Amniotic stem cell (primary cell): ENCODE measurements at places on chromosomes 11 and 22.
A peak's percentile ranks its signal among the peaks of the same experiment; 100 is the strongest.

DNA sequence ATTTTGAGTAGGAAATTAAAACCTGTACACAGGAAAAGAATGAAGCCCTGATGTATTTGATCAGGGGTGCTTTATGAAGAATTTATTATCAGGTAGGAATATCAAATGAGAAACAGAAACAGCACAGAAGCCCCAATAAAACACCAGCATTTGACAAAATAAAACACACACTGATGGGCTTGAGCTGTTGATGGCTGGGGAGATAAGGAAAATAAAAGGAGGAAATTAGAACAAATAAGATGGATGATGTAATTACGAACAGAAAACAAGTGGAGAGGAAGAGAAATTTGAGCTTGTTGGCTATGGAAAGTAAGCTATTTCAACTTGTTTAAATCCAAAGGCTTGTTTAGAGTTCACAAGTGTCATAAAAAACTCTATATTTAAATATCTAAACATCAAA is 213.7 kb downstream of the CADM1 start:
- no peak for DNase-seq

- DNase-seq, result no peak
Observed at GRCh38 chr22:48954781-48955311, 872.8 kb downstream of the BRD1 start.

DNA sequence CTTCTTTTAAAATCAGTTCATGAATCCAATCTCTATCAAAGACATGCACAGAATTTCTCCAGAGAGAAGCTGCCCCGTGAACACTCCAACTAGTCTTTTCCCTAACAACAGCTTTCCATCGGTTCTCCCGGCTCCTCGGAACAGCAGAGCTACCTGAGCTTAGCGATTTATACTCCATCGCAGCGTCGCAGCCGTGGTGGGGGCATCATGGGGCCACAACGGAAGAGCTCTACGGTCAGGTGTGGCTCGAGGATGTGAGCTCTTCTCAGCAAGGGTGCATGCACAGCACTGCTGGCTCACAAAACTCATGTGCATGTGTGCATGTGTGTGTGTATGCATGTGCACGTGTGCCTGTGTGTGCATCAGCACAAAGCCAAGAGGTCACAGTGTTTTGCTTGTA is 11.7 kb upstream of the MOB2 start:
- DNase-seq, result no peak

DNA sequence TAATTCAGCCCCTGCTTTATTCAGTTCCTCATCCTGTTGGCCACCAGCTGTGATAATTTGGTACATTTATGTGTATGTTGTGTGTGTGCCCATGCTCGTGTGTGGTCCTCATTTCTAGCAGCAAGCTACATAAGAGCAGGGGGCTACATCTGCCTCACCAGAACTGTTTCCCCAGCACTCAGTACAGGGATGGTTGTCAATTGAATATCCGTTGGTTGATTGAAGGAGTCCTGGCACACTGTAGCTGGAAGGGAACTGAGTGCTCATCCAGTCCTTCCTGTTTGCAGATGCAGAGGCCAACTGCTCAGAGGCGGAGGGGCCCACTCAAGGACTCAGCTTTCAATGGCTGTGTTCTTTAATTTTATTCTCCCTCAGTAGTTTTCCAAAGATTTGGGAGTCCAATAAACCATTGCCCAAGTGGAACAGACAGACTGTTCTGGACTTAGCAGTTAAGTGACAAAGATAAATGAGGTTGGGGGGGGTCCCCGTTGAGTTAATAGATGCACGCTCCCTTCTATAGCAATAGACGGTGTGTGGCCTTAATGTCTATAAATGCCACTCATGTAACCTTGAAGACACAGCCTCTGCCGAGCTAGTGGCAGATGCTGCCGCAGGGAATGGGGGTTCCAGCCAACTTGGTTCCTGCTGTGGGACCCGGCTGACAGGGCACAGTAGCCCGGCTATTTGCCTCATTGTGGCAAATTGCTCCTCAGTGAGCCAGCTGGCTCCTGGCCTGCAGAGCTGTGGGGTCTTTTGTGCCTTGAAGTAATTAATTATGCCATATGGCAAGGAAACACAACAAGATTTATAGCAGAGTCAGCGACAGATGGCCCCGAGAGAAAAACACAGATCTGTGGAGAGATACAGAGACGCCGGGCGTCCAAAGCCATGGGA is 71.4 kb upstream of the GRK3 start:
- DNase-seq, result no peak

GRCh38 chr22:20429254-20430100 is 8.1 kb downstream of the SCARF2 start:
- DNase-seq, result no peak

DNA sequence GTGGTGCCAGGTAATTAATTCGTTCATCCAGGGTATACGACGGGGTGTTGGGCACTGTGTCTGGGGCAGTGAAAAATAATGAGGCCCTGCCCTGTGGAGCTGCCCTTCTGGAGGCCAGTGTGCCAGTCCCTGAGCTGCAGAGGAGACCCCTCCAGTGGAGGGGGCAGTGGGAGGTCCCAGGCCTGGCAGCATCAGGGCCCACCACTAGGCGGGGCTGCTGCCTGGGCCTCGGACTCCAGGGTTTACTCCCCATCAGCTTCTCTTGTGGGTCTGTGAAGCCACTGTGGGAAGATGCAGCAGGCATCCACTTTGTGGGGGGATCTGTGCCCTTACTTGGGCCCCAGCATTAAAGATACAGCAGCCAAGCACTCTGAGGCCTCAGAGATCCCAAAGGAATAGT is 17.4 kb upstream of the TMPRSS6 start:
- DNase-seq, result no peak

DNA sequence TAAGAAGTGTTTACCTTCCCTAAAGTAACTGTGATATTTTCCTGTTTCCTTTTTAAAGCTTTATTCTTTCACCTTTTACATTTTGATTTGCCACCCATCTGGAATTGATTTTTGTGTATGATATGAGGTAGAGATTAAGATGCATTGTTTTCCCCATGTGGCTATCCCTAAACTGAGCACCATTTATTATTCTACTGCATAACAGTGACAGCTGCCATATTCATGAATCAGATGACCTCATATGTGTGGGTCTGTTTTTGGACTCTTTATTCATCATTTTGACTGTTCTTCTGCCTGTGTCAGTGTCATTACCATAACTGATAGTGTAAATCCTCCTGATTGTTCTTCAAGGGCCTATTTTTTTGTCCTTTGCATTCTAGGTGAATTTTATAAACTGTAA is 50.8 kb downstream of the HIPK3 start:
- no peak for DNase-seq

DNA sequence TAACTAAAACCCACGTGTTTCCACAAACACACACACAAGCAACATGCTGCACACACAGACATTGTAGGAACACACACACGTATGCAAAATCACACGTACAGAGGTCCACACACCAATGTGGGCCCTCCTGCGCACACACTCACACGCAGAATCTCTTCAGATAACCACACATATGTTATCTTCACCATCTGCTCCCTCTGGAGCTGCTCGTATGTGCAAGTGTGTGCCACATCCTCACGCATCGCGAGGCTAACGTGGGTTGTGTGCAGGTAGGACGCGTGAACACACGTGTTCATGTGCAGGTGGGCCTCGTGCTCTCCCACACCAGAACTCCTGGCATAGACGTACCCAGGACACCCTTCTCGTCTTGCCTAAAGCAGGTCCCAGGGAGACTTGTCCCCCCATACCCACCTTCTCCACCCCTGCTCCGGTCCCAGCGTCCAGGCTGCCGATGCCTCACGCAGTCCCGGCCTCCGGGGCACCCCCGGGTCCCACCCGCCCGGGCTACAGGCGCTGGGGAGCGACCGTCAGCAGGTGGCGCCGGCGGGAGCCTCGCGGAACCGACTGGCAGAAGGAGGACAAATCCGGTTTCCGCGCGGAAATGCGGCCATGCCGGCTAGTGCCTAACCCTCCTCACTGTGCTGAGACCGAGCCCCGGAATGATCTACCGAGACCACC is 10.3 kb upstream of the IGSF9B start:
- DNase-seq, result no peak

DNA sequence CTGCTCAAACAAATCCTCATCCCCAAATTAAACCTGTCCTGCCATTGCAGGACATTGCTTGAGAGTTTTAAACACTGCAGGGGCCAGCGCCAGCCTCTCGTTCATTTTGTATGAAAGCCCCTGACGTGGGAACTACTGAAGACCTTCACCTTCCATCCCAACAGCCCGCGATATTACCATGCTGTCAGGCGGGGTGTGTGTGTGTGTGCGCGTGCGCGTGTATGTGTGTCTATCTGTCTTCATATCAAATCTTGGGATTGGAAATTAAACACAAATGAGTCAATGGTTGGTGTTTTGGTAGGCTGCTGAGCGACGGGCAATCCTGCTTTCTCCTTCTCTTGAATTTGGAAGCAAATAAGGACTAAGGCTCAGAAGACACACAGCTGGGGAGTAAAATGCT is 776.9 kb downstream of the TBC1D22A start:
- DNase-seq, result no peak

GRCh38 chr11:72265951-72266350 is 22.0 kb upstream of the PHOX2A start:
- no peak for DNase-seq

DNA sequence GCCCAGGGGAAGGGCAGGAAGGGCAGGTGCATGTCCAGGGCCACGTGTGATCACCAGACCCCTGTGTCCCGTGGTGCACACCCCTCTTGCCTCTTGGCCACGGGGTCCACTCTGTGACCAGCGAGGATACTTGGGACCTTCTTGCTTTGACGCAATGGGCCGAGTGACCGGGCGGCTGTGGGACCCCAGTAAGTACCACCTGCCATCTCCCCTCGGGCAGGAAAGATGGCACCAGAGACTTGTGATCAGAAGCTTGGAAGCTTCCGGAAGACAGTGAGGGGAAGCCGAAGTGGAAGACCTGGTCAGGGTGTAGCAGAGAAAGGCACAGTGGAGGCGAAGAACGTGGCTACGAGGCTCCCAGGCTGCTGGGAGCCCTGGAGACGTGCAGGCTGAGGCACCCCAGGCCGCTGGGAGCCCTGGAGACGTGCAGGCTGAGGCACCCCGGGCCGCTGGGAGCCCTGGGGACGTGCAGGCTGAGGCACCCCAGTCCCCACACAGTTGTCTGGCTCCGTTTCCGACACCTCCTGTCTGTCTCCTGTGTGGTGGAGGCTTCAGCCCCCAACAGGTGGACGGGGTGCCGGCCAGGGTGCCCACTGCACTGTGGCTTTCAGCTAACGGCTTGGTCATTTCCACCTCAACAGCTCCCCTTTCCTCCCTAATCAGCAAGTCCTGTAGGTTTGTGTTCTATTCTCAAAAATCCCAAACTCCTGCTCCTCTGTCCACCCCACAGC is 663.5 kb downstream of the BRD1 start:
- DNase-seq, result no peak

- no peak for DNase-seq
Observed at GRCh38 chr11:69839516-69839915, 20.3 kb upstream of the FGF3 start.

DNA sequence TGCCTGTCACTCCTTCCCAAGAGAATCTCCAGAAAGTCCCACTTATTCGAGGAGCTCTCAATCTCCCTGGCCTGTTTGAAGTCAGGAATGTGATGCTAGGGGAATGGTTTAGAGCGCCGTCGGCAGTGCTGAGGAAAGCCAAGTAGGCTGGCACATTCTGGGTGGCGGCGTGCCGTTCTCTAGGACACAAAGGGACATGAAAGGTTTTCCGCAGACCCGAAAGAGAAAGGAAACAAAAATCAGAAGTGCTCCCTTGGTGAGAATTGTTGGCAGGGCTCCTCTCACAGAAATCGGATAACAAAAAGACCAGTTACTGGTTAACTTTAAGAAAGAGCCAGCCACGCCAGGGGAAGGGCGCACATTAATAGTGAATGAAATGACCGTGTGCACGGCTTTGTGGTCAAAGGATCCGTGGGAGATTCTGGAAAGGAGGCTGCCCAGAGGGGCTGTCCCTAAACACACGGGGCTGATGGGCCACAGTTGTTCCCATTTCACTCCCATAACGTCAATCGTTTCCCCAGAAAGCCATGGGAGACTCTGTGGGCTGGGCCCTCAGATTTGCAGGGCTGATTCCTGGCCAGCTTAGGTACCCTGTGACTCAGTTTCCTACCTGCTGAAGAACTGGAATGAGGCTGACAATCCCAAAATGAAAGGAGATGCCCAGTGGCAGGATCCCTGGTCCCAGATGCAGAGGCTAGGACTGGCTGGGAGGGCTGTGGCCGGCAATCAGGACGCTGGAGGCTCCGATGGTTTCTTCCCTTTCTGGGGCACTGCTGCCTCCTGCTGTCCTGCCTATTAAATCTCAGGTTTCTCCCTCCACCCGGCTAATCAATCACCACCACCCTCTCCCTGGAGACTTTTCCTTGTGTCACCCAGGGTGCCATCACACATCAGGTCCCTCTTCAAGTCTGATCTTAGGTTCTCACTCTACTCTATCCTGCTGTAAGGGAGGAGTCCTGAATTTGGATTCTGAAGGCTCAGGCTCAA is 82.3 kb downstream of the RCN1 start:
- DNase-seq, result peak; percentile 24

DNA sequence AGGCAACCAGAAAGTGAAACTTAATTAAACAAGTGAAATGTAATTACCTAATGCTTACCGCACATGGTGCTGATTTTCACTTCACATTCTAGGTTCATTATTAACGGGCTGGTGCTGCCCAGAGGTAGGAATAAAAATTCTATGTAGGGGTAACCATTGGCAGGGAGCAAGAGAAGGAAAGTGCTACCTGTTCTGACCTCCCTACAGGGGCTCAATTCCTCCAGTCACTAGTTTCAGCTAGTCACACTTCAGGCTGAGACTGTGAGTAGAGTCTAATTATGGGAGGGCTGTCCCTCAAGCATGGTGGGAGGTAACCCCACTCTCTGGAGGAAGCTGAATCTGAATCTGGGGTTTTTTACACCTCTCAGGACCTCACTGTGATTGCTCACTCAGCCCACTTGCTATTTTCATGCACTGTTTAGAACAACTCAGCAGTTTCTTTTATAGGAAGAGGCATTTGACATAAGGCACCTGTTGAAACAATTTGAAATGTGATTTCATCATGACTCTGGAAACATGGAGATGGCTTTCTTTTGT is 75.4 kb downstream of the MAML2 start:
- no peak for DNase-seq

DNA sequence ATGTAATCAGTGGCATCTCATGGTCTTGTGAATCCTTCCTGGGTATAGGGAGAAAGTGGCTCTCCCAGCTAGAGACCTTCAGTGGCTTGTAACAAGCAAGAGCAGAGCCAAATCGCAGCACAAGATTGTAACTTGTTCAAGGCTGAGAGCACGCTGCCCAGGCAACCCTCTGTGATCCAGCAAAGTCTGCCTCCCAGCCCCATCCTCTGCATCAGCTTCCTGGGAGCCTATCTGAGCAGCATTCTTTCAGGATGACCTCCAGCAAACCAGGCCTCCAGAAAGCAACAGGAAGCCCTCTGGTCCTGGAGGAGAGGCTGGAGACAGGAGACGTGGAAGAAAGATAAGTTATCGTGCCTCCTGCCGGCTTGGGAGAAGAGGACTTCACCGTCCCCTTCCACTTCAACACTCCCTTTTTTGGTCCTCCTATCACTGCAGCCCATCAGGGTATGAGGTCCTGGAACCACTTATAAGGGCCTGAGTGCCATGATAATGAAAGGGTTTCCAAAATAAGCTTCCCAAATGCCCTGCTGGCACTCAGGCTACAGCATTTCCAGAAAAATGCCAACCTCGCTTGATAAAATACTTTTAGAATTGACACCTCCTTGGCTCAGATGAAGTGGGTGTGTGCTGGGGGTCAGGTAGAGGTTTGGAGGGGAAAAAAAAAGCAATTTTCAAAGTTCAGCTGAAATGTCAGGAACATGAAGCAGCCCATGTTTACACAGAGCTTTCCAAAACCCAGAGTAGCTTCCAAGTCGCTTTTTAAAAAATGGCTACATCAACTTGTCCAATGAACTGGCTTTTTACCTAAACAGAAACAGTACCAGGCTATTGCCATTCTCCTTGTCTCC is 80.2 kb downstream of the PLEKHA7 start:
- no peak for DNase-seq

- no peak for DNase-seq
Observed at GRCh38 chr11:61447601-61448551, 18.0 kb downstream of the SDHAF2 start.
